T-helper 17 cell (primary cell): ENCODE measurements at places on chromosomes 7 and 10. TPM values are rescaled to one million over a fixed set of nuclear protein-coding genes. Genes with fewer than 3 reads are reported as not detected.

DNA sequence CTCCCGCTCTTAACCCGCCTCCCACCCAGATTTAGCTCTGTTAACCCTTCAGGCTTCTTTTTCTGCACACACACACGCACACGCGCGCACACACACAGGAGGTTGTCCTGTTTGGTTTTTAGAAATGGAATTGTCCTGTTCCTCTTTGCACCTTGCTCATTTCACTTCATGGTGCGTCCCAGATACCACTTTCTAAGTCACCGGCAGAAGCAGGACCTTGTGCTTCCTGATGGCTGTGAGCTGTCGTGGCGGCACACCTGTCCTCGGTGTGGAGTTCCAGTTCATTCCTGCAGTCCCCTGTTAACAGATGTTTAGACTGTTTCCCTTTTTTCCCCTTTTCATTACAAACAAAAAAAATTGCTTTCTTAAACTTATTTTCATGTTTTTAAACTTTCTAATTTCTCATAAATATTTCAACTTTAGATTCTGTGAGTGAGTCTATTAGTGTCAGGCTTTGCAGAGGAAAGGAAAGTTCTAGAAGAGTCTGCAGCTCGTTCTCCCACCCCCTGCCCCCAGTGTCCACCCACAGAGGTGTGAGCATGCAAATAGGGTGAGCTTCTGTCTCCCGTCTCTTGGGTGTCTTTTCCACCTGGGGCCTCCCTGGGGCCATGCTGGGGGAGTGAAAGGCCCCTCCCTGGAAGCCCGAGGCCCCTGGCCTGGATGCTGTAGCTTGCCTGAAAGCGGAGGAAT, 85.5 kb downstream of the LHPP start:
- no peak for DNase-seq
- no peak overlapping the region for H3K4me3 ChIP-seq
- no peaks in the 10 kb centered on the region for H3K36me3 ChIP-seq

DNA sequence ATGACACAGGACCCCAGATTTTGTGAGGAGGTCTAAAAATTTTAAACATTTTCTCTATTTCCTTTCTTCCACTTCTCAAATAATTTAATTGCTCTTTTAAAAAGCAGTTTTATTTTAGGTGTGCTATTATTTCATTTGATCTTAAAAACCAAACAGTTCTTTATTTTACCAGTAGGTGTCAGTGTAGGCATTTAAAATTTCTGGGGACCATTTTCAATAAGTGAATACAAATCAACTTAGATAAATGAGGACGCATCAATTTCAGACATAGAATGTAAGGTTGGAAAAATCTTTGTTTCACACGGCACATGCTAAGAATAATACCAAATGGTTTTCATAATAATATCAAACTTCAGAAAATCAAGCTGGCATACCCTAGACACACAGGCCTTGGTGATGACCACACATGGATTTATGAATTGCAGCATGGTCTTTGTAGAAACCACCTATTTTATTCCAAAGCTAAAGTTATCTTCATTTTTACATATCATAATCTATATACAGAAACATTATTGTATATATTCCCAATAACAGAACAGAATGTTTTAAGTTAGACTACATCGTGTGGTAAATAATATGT, 127.6 kb upstream of the SLC26A5 start:
- no peaks in the 10 kb centered on the region for H3K4me1 ChIP-seq
- DNase-seq, result no peak
- no peak overlapping the region for H3K27ac ChIP-seq
- H3K27me3 ChIP-seq, result peaks cover 33% of the 10 kb centered on the region
- no peak overlapping the region for H3K4me3 ChIP-seq
- H3K36me3 ChIP-seq, result no peaks in the 10 kb centered on the region

- peaks cover 32% of the 10 kb centered on the region for H3K4me1 ChIP-seq
- DNase-seq, result no peak
- peaks cover 13% of the 10 kb centered on the region for H3K27me3 ChIP-seq
- H3K36me3 ChIP-seq, result peaks cover 4% of the 10 kb centered on the region
- H3K27ac ChIP-seq, result no peak overlapping the region
These were observed 33.2 kb downstream of the C7orf33 start for GRCh38 chr7:148623586-148624282.

- no peaks in the 10 kb centered on the region for H3K4me1 ChIP-seq
- H3K4me3 ChIP-seq, result no peak overlapping the region
- DNase-seq, result no peak
- no peak overlapping the region for H3K27ac ChIP-seq
- no peaks in the 10 kb centered on the region for H3K27me3 ChIP-seq
These were observed 98.8 kb upstream of the BMPER start for GRCh38 chr7:33806298-33807154.

GRCh38 chr10:46525177-46525823, 31.2 kb downstream of the GPRIN2 start:
- H3K4me3 ChIP-seq, result no peak overlapping the region
- no peak overlapping the region for H3K27ac ChIP-seq
- DNase-seq, result no peak
- H3K4me1 ChIP-seq, result no peaks in the 10 kb centered on the region
- no peaks in the 10 kb centered on the region for H3K27me3 ChIP-seq

DNA sequence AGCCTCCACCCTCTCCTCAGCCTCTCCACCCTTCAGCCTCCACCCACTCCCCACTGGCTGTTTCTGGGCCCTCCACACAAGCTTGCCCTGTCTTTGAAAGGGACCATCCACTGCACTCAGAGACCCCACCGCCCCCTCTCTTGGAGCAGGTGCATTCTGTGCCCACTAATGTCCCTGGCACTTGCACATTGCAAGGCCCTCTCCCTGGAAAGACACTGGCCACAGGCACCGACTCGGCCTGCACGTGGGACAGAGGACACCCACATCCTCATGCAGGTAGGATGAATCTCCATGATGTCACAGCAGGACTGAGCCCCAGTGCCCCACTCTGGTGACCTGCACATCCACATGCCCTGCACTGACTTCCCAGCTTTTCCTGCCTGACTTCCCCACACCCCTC, 36.8 kb upstream of the EBF3 start:
- H3K27me3 ChIP-seq, result peaks cover 18% of the 10 kb centered on the region
- no peak for DNase-seq
- no peak overlapping the region for H3K27ac ChIP-seq

- H3K27me3 ChIP-seq, result no peaks in the 10 kb centered on the region
- DNase-seq, result no peak
- H3K27ac ChIP-seq, result no peak overlapping the region
- H3K4me3 ChIP-seq, result no peak overlapping the region
- H3K4me1 ChIP-seq, result no peaks in the 10 kb centered on the region
- H3K36me3 ChIP-seq, result no peaks in the 10 kb centered on the region
These were observed 5.8 kb downstream of the LIPJ start for GRCh38 chr10:88592381-88592780.

DNA sequence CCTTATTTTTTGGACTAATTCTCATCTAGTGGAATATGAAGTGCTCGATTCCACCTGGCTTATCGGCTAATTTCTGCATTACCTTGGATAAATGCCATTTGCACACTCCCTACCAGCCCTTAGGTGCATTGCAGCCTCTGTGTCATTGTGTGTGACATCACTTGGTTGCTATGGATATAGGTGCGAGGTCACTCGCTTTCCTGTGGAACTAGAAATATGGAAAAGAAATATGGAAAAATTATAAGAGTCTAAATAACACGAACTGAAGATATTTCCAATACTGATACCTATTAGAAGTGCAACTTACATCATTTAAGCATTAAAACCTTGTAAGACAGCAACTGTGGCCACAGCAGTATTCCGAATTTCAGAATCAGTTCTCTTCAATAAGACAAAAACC, 2.0 kb downstream of the YWHAG start:
- H3K36me3 ChIP-seq, result peaks cover 9% of the 10 kb centered on the region
- H3K4me3 ChIP-seq, result peak overlapping the region; percentile 98
- DNase-seq, result no peak
- peaks cover 27% of the 10 kb centered on the region for H3K4me1 ChIP-seq

DNA sequence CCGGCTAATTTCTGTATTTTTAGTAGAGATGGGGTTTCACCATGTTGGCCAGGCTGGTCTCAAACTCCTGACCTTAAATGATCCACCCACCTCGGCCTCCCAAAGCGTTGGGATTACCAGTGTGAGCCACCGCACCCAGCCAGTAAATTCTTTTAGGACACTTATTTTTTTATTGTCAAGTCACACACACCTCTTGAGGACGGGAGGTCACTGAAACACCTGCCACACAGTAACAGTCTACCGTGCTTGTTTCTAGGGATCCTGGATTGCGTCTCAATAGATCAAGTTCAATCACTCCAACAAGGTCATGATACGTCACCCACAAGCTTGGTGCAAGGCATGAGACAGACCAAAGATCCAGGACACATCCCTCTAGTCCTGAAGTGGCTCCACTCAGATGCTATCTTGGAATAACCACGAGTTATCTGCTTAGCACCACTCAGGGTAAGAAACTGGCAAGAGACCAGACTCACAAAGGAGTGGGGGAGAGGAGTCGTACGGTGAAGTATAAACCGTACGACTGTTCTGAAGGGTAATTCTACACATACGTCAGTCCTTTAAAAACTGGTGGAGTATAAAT, 58.9 kb upstream of the NCAPG2 start:
- H3K27ac ChIP-seq, result peak overlapping the region; percentile 81
- no peak for DNase-seq
- H3K36me3 ChIP-seq, result peaks cover 13% of the 10 kb centered on the region
- H3K4me3 ChIP-seq, result peak overlapping the region; percentile 43
- H3K4me1 ChIP-seq, result peaks cover 22% of the 10 kb centered on the region

- peak overlapping the region; percentile 82 for H3K4me3 ChIP-seq
- peak overlapping the region; percentile 96 for H3K27ac ChIP-seq
- H3K36me3 ChIP-seq, result peaks cover 5% of the 10 kb centered on the region
- no peaks in the 10 kb centered on the region for H3K27me3 ChIP-seq
- H3K4me1 ChIP-seq, result peaks cover 63% of the 10 kb centered on the region
- no peak for DNase-seq
These were observed 5.8 kb downstream of the VSIR start for GRCh38 chr10:71767420-71768035.

GRCh38 chr7:123028339-123028738, 32.8 kb upstream of the TAS2R16 start:
- H3K4me3 ChIP-seq, result no peak overlapping the region
- H3K4me1 ChIP-seq, result no peaks in the 10 kb centered on the region

GRCh38 chr7:37287131-37287855, 161.4 kb downstream of the ELMO1 start:
- peak overlapping the region; percentile 80 for H3K27ac ChIP-seq
- DNase-seq, result no peak
- H3K36me3 ChIP-seq, result peaks cover 2% of the 10 kb centered on the region
- peaks cover 43% of the 10 kb centered on the region for H3K4me1 ChIP-seq
- no peaks in the 10 kb centered on the region for H3K27me3 ChIP-seq

DNA sequence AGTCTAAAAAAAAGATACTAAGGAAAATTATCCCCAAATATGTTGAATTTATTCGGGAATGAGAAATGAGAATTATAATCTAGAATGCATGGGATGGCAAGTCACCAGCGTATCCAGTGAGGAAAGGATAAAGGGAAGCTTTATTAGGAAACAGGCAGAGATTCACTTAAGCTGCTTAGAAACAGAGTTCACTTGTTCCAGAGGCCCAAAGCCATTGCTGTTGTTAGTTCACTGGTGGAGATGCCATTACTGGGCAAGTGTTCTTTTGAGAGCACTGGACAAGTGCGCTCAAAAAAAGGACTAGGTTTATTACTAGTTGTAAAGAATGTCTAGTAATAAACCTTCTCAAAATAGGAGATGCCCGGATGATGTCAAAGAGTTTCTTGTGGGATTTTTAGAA, 51.2 kb downstream of the MICU1 start:
- H3K4me3 ChIP-seq, result no peak overlapping the region
- peaks cover 9% of the 10 kb centered on the region for H3K4me1 ChIP-seq
- H3K27me3 ChIP-seq, result no peaks in the 10 kb centered on the region
- H3K27ac ChIP-seq, result no peak overlapping the region
- no peak for DNase-seq
- no peaks in the 10 kb centered on the region for H3K36me3 ChIP-seq

GRCh38 chr7:54581511-54581910, 39.3 kb downstream of the VSTM2A start:
- H3K36me3 ChIP-seq, result no peaks in the 10 kb centered on the region
- no peak for DNase-seq
- no peaks in the 10 kb centered on the region for H3K4me1 ChIP-seq
- H3K4me3 ChIP-seq, result no peak overlapping the region
- no peaks in the 10 kb centered on the region for H3K27me3 ChIP-seq

DNA sequence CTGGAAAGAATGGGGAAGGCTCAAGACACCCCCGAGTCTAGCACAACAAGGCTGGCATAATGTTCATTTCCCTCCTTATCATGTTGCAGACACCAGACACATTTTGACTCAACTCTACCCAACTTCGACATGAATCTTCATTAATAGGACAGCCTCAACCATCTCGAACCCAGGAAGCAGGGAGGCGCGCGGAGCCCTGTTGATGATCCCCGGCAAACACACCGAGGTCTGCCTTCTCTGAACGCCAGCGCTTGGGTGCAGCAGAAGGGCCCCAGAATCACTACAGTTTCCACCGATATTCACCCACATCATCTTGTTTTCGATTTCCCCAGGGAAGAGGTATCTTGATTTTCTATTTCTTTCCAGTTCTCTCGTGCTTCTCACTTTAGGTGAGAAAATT, 563.6 kb downstream of the TCERG1L start:
- H3K36me3 ChIP-seq, result no peaks in the 10 kb centered on the region
- H3K27me3 ChIP-seq, result peaks cover 17% of the 10 kb centered on the region
- DNase-seq, result no peak
- H3K4me3 ChIP-seq, result no peak overlapping the region
- no peaks in the 10 kb centered on the region for H3K4me1 ChIP-seq
- H3K27ac ChIP-seq, result no peak overlapping the region

GRCh38 chr10:110069502-110069982, 61.8 kb downstream of the ADD3 start:
- peak overlapping the region; percentile 77 for H3K4me3 ChIP-seq
- H3K36me3 ChIP-seq, result peaks cover 5% of the 10 kb centered on the region
- DNase-seq, result no peak
- H3K27me3 ChIP-seq, result no peaks in the 10 kb centered on the region
- peak overlapping the region; percentile 98 for H3K27ac ChIP-seq

GRCh38 chr10:93039721-93040120, 20.9 kb upstream of the CYP26C1 start:
- peaks cover 8% of the 10 kb centered on the region for H3K4me1 ChIP-seq
- H3K4me3 ChIP-seq, result peak overlapping the region; percentile 10
- DNase-seq, result no peak
- no peak overlapping the region for H3K27ac ChIP-seq
- H3K27me3 ChIP-seq, result no peaks in the 10 kb centered on the region

GRCh38 chr7:30789334-30789711, 18.1 kb downstream of the MINDY4 start:
- no peak overlapping the region for H3K27ac ChIP-seq
- H3K4me1 ChIP-seq, result peaks cover 2% of the 10 kb centered on the region
- H3K4me3 ChIP-seq, result no peak overlapping the region
- H3K36me3 ChIP-seq, result no peaks in the 10 kb centered on the region

AS3MT gene
- total RNA-seq, result not detected

TMEM273 gene
- total RNA-seq, result 11.3 TPM

ADCY1 gene
- total RNA-seq, result not detected

RELN gene
- total RNA-seq, result not detected

VWDE gene
- 5.8 TPM for total RNA-seq

SYT15 gene
- 1.0 TPM for total RNA-seq

EPHB4 gene
- total RNA-seq, result 6.6 TPM

CRYGN gene
- total RNA-seq, result not detected

PON3 gene
- total RNA-seq, result not detected
